Stimulated activated CD4-positive, alpha-beta T cell treated with anti-CD3 and anti-CD28 coated beads, Interleukin-1b, Interleukin-23, amount 100 ng/mL, for 1 hour (primary cell): ENCODE measurements at places on chromosomes 4 and X.

DNA sequence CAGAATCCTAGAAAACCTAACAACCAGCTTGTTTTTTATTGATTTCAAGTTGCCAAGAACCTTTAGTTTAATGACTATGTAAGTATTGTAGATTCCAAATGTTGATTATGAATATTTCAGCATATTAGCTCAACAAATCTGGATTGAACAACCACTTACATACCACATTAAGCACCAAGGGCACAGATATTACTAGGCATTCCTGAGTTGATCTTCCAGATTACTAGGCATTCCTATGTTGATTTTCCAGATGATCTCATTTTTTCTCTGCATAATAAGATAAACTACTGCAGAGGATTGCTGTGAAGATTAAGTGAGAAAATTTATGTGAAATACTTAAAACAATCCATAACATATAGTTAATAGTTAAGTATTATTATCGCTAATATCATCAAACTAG lies 17.4 kb upstream of the DCAF8L1 start:
- DNase-seq: no peak

- no peak for DNase-seq
Measured at GRCh38 chrX:23008431-23009099, 8.8 kb downstream of the DDX53 start.

DNA sequence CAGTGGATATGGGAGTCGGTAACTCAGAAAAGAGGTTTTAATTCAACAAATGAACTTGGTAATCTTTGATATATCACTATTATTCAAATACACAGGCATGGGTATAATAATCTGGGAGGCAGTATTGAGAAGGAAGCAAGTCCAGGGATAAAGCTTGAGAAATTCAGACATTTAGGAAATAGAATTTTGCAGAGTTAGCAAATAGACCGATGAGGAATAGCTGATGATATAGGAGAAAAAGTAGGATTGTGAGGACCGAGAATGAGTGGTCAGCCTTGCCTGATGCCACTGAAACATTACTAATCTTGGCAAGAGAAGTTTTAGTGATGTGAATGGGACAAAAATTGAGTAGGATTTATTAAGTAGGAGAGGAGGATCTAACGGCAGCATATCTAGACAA lies 71.9 kb downstream of the TLL1 start:
- DNase-seq: no peak

DNA sequence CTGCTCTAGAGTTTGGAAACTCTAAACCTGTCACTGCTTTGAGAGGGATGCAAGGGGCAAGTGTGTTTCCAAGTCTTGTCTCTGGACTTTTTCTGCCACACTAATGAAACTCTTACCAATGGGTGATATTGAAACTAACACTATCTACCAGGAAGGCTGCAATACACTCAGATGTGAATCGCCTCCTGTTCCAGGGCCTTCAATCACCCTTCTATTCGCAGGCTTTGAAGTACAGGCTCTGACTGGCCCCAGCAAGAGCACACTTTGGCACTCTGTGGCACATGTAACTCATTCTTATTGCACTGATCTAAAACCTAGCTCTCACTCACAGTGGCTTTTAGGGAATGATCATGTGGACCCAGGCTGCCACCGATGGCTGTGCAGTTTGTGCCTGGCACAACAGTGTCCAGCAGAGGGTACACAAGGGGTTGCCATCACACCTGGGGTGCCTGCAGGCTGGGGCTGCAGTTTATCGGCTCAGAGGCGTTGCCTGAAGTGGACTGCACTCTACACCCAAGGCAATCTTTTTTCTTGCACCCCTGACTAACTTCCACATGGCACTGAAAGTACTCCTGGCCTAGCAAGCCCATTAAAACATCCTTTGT lies 210.8 kb downstream of the MGST2 start:
- no peak for DNase-seq

DNA sequence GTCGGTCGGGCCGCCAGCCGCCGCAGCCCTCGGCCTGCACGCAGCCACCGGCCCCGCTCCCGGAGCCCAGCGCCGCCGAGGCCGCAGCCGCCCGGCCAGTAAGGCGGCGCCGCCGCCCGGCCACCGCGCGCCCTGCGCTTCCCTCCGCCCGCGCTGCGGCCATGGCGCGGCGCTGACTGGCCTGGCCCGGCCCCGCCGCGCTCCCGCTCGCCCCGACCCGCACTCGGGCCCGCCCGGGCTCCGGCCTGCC lies 213 bp downstream of the NFKB1 start:
- DNase-seq: no peak

DNA sequence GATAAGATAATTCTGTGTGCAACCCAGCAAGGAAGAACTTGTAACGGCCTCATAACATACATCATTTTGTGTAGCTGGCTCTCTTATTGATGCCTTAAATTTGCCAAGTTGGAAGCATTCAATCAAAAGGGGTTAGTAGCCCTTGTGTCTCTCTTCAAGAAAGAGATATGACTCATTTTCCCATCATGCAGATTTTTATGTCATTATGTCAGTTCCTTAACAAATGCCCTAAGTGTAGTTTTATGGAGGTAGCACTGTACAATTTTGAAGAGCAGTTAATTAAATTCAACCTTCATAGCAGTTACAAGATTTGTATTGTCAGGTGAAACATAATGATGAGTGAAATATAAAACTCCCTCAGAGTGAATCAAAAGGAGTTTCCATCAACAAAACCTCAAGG lies 215.6 kb downstream of the GRIA3 start:
- no peak for DNase-seq

DNA sequence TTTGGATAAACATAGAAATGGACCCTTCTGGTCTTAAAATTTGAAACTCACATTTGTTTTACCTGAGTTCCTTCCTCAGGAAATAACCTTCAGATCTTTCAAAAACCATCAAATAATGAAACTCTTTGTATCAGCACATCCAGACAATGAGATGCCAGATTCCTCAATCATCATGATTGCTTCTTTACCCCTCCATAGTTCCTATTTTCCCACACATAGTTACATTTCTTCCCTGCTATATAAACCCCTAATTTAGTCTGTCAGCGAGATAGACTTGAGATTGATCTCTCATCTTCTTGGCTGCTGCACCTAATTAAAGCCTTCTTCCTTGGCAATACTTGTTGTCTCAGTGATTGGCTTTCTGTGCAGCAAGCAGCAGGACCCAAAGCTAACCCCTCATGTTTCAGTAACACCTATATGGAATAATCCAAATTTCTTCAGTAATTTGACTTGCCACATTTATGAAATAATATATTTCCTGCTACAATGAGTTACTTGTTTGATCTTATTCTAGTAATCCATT lies 83.9 kb upstream of the BANK1 start:
- no peak for DNase-seq

GRCh38 chr4:184503869-184504300 lies 29.5 kb upstream of the IRF2 start:
- no peak for DNase-seq

DNA sequence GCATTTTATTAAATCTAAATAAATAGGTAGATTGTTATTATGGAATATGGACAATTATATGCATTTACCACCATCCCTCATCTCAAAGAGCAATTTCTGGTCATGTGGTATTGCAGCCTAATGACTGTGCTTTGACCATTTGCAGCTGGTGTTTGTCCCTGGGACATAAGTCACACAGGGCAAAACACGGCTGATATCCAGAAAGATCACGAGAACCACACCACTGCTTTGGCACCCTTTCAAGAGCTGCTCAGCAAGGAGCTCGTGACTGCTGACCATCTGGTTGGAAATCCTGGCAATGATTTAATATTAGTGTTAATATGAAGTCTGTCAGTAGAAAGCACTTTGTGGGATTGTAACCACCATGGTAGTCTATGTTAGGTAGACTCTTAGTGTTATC lies 545.0 kb downstream of the GBA3 start:
- DNase-seq: no peak

- DNase-seq: no peak
Measured at GRCh38 chr4:184163813-184164212, 53.9 kb downstream of the ENPP6 start.

DNA sequence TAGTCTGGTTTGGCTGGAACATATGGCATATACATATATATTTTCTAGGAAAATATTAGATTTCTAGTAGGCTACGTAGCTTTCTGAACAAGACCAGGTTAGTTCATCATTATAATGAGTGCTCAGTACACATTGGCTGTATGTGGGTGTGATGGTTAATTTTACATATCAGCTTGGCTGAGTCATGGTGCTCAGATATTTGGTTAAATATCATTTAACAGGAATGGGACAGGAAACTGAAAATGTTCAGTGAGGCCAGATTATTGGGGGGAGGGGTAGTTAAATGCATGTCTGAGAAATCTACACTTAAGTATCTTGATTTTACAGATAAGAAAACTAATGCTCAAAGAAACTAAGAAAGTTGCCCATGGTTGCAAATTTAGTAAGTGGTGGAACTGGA lies 160.1 kb downstream of the RBMX2 start:
- DNase-seq: no peak

DNA sequence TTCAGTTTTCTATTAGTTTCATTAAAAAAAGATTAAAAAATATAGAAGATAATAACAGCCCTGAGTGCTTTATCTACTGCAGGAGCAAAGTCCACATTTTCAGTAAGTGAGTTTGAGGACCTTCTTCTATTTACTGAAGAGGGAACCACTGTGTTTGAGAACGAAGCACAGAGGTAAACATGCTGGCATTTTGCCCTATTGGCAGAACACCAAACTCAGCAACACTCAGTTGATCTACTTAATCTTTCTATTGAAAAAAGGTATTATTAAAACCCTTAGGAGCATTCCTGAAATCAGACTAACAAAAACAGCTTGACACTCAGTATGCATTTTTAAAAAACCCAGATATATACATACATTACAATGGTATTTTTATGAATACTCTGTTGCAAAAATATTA lies 1496.7 kb downstream of the TECRL start:
- DNase-seq: no peak

- no peak for DNase-seq
Measured at GRCh38 chr4:40596522-40596921, 33.1 kb downstream of the RBM47 start.

- no peak for DNase-seq
Measured at GRCh38 chr4:53591372-53591892, at the start of gene LNX1. Gene LNX1 (minus strand): TSS chr4:53591486. CDS start chr4:53574002, 17,484 bp downstream.

GRCh38 chrX:151962034-151962433 lies 12.4 kb downstream of the GABRE start:
- no peak for DNase-seq

DNA sequence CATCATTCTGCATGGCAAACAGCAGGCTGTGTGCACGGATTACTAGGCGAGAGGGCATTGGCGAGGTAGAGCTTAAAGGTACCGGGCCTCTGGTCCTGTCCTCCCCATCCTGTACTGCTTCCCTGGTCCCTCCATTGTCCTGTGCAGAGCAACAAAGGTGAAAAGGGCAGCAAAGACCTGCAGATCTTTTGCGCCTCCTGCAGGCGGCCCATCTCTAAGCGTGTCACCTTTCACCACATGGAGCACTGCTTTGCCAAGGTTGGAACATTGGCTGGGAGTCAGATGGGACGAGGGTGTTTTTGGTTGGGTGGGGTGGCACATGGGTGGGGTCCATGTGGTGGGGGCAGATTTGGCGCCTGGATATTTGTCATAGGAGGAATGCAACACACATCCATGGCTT lies 64.7 kb upstream of the UXT start:
- DNase-seq: no peak

DNA sequence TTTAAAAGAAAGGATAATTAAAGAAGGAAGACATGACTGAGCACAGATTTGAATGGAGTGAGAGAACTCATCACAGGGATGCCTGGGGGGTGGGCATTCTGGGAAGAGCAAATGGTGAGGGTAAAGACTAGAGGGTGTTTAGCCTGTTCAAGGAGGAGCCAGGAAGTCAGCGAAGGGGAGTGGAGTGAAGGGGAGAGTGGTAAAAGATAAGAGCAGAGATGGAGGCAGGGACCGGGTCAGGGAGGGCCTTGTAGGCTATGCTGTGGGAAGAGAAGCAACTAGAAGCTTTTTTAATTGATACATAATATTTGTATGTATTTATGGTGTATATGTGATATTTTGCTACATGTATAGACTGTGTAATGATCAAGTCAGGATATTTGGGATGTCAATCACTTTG lies 2.2 kb upstream of the VGLL1 start:
- no peak for DNase-seq

- no peak for DNase-seq
Measured at GRCh38 chr4:33975995-33976394, 2268.3 kb downstream of the ARAP2 start.

- no peak for DNase-seq
Measured at GRCh38 chrX:40975951-40976350, 109.3 kb upstream of the USP9X start.

GRCh38 chr4:93501946-93502345 lies 326.6 kb upstream of the ATOH1 start:
- DNase-seq: no peak

- no peak for DNase-seq
Measured at GRCh38 chr4:120218981-120219380, 152.3 kb upstream of the MAD2L1 start.

GRCh38 chr4:177519481-177520260 lies 77.4 kb upstream of the AGA start:
- DNase-seq: no peak

- DNase-seq: no peak
Measured at GRCh38 chr4:78684325-78685079, 91.6 kb upstream of the BMP2K start.

DNA sequence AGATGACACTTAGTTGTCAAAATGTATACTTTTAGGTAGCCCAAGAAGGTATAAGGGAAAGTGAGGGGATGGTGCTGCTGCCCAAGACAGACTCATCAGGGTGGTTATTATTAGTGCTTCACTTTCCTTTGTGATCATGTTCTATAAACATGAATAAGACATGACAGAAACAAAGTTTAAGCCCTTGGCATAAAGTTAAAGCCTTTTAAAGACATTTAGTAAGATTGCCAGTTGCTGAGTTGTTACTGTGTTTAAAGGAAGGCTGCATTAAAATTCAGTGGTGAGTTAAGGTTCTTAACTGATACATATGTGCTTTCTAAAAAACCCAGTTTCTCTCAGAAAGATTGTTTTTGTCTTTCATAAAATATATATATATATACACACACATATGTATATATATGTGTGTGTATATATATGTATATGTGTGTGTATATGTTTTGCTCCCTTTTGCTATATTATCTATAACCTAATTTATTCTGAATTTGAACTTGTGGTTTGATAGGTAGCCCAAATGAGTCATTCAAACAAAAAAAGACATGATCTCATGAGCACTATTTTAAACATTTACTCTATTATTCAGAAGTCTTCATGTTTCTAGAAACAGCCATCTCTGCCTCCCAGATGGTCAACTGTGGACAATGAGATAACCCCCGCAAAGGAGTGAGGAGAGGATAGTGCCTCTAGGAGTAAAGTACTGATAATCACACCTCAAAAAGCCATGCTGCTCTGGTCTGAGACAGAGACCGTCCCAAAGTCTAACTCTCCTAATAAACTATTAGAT lies 98.1 kb upstream of the OTUD4 start:
- no peak for DNase-seq

DNA sequence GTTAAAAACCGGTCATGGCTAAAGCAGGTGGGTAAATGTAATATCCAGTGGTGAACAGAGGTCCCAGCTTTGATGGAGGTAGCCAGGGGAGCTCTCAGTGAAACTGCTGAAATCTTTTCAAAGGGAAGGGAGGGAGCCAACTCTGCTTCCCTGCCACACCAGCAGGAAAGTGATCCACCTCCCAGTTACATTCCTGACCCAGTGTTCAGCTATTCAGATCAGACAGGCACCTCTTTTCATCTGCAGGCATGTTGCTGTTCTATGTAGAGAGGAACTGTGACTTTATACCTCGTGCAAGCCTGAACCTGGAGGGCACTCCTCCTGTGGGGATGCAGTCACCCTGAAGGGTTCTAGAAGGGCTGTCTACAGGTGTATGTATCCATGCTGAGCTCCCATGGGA lies 37.6 kb downstream of the DCLK2 start:
- no peak for DNase-seq

GRCh38 chr4:7983296-7983695 lies 43.6 kb upstream of the AFAP1 start:
- DNase-seq: no peak
